ENCODE measurements at places on chromosomes 12 and 14.

GRCh38 chr14:79920180-79920692 lies 291.1 kb downstream of the DIO2 start:
- no peak for DNase-seq

DNA sequence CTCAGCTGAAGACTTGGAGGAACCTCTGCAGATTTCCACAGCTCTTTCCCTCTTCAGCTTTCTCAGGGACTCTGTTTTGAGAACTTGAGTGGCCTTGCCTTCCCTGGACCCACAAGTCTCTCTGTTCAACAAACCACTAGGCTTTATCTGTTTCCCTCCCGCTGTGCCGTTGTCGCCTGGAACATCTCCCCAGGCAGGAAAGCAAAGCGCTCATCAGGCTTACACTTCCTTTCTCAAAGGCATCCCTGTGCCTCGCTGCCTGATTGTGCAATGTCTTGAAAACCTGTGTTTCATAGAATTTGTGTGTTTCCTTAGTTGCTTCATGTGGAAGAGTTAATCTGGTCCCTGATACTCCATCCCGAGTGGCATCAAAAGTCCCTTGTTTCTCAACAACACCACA lies 64.1 kb downstream of the PPM1A start:
- DNase-seq = no peak

DNA sequence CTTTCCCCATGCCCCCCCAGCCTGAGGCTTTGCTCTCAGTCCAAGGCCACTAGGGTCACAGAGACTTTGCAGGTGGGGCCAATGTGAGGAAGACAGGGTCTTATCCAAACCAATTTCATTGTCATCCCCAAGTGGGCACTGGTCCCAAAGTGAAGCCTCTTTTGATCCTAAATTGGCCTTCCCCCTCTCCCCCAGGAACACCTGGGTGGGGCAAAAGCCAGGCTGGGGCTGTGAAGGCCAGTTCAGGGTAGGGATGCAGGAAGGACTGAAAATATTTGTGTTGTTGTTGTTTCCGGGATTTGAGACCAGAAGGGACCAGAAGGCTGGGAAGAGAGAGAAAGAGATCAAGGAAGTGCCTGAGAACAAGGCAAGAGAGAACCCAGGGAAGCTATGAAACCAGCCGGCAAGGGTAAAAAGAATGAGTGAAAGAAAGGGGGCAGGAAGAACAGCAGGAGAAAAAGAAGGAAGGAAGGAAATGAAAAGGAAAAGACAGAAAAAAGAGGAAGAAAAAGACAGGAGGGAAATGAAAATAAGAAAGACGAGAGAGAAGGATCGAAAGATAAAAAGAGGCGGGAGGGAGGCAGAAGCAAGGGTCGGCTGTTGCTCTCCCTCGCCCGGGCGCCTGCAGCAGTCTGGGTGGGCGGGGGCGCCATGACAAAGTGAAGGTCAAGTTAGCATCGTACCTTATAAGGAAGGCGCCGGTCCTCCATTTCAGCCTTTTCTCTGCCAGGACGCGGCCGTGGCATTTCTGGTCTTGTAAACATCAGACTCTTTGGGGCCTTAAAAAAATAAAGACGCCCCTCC lies 7.4 kb upstream of the HOXC11 start:
- DNase-seq = no peak

DNA sequence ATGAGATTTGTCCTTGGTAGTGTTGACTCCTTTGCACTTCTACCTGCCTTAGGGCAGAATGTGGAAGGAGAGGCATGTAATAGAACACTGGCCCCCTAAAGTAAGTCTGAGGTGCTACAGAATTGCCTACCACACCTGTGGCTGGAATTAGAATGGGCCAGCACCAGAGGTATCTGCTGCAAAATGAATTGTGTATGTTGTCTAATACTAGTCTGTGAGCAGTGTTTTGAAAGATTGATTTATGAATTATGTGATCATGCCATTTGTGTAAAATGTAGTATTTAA lies 5.7 kb upstream of the STYX start:
- no peak for DNase-seq

DNA sequence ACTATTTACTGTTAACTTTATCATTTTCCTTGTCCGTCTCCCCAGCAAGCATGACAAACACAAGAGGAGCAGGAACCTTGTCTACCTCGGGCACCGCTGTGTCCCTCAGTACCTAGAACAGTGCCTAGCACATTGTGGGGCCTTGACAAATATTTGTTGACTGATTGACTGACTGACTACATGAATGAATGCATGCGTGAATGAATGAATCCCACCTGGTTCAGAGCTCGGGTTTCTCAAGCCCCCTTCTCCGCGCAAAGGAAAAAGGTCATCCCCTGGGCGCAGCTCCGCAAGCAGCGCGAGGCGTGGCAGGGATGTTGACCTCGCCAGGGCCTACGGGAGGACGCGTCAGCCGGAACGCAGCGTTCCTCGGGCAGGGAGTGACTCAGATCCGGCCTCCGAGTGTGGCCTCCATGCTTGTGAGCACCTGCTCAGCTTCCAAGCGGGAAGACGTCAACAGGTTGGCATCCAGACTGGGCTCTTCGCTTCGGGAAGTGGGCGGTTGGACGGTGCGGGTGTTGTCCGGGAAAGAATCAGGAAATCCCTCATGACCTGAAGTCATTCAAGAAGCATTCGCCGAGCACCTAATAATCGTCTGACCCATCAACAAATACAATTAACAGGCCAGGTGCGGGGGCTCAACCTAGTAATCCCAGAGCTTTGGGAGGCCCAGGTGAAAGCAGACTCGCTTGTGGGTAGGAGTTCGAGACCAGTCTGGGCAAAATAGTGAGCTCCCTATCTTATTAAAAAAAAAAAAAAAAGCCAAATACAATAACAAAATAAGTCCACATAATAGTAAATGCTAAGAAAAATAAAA lies 13.9 kb upstream of the UBC start:
- peak; percentile 46 for DNase-seq

All from activated CD8-positive, alpha-beta T cell treated with anti-CD3 and anti-CD28 coated beads, Interleukin-2, amount 10 ng/mL, durations not matched to agents 7 days and 5 days (primary cell).